GM13977 (cell line): ENCODE measurements at places on chromosomes 1 and 21.

- DNase-seq: peak; percentile 79
These were observed 1.3 kb downstream of the ABCG1 start for GRCh38 chr21:42220138-42220701.

DNA sequence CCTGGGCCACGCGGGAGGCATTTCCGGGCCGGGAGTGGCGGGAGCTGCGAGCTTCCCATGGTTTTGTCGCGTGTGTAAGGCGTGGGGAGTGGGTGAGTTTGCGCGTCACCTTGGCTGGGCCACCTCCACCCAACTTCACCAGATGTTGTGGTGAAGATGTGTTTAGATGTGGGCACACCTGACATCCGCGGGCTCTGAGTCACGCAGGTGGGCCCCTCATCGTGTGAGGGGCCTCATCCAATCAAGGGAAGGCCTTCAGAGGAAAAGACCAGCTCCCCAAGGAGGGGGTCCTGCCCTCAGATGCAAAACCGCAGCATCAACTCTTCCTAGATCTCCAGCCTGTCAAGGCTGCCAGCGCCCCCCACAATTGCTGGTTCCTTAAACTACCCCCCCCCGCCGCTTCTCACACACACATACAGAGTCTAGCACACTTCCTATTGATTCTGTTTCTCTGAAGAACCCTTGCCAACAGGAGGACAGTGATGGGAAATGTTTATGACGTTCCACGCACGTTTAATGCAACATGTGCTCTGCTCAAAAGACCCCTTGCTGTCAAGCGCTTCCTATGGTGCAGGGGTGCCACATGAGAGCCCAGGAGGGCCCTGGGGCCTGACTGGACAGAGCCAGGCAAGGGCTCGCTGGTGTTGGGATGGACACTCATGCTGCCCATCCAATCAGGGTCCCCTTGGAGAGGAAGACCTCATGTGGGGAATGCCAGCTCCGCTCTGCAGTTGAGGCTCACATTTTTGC lies 11.9 kb downstream of the ACTRT2 start:
- DNase-seq: no peak

- no peak for DNase-seq
These were observed 8.3 kb downstream of the CFHR2 start for GRCh38 chr1:196951711-196952394.

- peak; percentile 44 for DNase-seq
These were observed 98.6 kb downstream of the ENAH start for GRCh38 chr1:225554216-225554812.

DNA sequence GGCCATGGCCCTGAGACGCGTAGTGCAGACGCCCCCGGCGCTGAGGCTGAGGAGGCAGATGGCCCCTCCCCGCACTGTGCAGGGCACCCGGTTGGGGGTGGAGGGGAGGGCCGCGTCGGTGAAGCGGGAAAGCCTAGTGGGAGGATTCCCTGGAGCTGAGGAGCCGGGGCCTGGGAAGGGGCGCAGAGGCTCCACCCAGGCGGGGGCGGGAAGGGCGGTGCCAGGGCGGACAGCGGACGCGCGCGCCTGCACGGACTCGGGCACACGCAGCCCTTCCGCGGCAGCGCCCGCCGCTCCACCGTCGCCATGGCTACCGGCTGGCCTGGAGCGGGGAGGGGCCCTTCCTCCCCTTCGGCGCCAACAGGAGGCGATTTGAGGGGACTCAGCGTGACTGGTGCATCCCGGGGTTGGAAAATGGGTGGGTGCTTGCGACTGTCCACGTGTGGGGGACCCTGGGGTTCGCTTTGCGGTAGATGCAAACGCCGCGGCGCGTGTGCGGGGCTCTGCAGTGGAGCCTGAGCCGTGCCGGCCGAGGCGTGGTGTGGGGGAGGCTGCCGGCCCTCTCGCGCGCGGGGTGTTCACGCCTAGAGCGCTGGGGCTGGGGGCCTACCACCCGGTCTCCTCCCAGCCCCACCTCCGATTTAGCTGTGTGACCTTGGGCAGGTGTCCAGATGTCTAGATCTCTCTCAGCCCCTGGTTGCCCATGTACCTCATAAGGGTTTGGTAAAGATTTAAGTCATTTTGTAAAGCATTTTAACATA lies 35.1 kb downstream of the PTPRF start:
- peak; percentile 79 for DNase-seq

DNA sequence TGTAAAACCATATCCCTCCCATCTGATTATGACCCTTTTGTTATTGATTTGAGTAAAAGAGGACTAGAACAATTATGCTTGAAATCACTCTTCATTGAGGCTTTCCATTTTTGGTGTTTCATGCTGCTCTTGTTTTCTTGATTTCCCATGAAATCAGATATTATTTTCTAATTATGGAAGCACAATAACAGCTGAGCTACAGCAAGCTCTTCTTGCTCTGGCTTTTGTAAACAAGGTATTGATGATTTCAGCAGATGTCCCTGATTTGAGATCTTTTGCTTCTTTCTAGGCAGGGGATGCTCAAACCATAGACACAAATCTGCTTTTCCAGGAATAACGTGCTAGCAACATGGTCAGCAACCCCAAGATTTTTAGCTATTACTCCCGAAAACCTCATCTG lies 607.8 kb downstream of the NCAM2 start:
- DNase-seq: no peak
